Memory B cell (primary cell): ENCODE measurements at places on chromosomes 6 and 20.
A peak's percentile ranks its signal among the peaks of the same experiment; 100 is the strongest.

GRCh38 chr6:24935366-24936152 is at the start of gene RIPOR2:
Gene RIPOR2 (minus strand): TSS chr6:24935960. CDS start chr6:24935898, 62 bp downstream.
- peak within 1 kb of the TSS; percentile 97 for H3K27ac ChIP-seq
- H3K27me3 ChIP-seq: no peaks in the 10 kb centered on the region
- H3K4me3 ChIP-seq: peak within 1 kb of the TSS; percentile 89
- H3K4me1 ChIP-seq: peaks cover 38% of the 10 kb centered on the region
- peaks cover 41% of the 10 kb centered on the region for H3K36me3 ChIP-seq

- H3K4me1 ChIP-seq: peaks cover 15% of the 10 kb centered on the region
- DNase-seq: no peak
Measured at GRCh38 chr6:33856031-33856590, 52.3 kb upstream of the MLN start.

- H3K27ac ChIP-seq: no peak overlapping the region
- no peak for DNase-seq
- no peaks in the 10 kb centered on the region for H3K4me1 ChIP-seq
- H3K4me3 ChIP-seq: no peak overlapping the region
- H3K27me3 ChIP-seq: peaks cover 7% of the 10 kb centered on the region
Measured at GRCh38 chr6:4964675-4965561, 38.9 kb downstream of the RPP40 start.

DNA sequence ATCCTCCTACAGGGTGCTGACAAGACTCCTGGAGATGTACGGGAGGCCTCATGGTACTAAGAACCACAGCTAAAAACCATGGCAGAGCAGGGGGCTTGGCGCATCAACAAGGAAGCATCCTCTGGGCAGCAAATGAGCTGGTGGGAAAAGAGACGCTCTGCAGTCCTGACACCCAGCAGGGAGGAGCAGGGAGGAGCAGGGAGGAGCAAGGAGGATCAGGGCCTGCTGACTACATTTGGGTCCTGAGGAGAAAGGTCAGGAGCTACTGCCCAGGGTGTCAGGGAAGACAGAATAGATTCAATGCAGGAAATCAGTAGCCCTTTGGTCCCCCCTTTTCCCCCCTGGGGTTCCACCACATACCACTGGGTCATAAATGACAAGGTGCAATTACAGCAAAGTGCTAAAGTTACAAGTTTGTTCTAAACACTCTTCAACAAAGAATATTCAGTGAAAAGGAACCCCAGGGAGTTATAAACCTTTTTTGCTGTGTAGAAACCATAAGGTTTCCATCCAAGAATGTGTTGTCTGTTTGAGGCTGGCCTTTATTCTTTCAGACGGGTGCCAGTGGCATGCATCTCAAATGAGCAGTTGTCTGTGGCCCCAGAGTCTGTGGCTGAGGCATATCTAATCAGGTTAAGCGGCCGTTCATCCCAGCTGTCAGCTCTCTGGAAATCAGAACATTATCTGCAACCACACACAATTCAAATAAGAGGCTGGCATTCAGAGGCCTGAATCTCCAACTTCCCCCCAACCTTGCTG is 325.0 kb downstream of the CDC5L start:
- H3K4me1 ChIP-seq: no peaks in the 10 kb centered on the region
- no peak overlapping the region for H3K27ac ChIP-seq
- peaks cover 4% of the 10 kb centered on the region for H3K27me3 ChIP-seq
- H3K36me3 ChIP-seq: no peaks in the 10 kb centered on the region
- DNase-seq: no peak
- no peak overlapping the region for H3K4me3 ChIP-seq

GRCh38 chr20:33480048-33480447 is 9.8 kb upstream of the CBFA2T2 start:
- no peaks in the 10 kb centered on the region for H3K27me3 ChIP-seq
- DNase-seq: no peak
- H3K4me1 ChIP-seq: peaks cover 6% of the 10 kb centered on the region
- no peak overlapping the region for H3K4me3 ChIP-seq

- H3K4me3 ChIP-seq: no peak overlapping the region
- peaks cover 12% of the 10 kb centered on the region for H3K27me3 ChIP-seq
- peaks cover 7% of the 10 kb centered on the region for H3K4me1 ChIP-seq
Measured at GRCh38 chr6:18281564-18281963, 17.2 kb upstream of the DEK start.

- no peak overlapping the region for H3K4me3 ChIP-seq
- H3K27ac ChIP-seq: no peak overlapping the region
- DNase-seq: no peak
Measured at GRCh38 chr6:39685938-39686337, 39.3 kb downstream of the KIF6 start.

DNA sequence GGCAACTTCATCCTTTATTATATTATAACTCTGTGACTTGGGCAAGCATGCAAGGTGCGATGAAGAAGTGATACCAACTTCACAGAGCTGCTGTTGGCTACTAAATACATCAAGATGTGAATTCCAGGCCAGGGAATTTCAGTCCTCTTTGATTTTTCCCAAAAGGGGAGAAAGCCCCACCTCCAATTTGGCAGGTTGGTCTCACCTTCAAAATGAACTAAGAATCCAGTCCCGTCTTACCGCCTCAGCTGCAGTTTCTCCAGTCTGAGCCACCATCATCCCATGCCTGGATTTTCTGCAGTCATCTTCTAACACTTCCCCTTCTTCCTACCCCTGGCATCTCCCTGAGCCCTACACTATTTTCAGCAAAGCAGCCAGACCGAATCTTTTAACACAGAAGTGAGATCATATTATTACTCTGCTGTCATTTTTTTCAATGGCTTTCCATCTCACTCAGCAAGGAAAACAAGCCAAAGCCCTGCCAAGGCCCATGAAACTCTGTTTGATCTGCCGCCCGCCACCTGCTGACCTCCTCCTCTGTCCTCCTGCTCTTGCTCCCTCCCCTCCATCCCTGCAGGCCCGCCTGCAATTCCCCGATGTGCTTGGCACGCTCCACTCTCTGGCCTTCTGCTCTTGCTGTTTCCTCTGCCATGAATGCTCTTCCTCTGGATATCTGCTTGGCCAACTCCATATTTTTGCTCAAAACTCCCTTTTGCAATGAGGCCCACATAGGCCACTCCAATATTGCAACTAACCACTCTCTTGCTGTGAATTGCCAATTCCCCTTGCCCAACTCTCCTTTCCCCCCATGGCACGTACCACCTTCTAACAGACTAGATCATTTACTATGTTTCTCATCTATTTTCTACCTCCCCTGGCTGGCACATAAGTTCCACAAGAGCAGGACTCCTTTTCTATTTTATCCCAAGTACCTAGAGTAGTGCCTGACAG is 46.0 kb upstream of the TAGAP start:
- H3K27ac ChIP-seq: peak overlapping the region; percentile 73
- peaks cover 35% of the 10 kb centered on the region for H3K4me1 ChIP-seq
- H3K27me3 ChIP-seq: no peaks in the 10 kb centered on the region
- DNase-seq: no peak

DNA sequence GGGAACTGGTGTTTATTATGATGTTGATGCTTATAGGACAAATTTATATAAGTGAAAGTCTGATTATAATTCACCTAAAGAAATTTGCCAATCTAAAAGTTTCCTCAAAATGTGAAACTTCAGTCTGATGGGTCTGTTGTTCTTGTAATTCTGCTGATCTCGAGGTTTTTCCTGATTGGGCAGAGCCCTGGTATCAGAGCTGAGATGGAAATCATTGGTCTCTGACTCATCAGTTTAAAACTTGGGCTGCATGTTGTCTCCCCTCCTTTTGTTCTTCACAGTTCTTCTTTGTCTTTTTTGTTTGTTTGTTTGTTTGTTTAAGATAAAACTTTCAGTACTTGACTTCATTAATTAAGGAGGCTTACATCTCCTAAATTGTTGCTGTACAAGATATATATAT is 5.9 kb downstream of the SMAP1 start:
- H3K4me3 ChIP-seq: no peak overlapping the region
- peaks cover under 1% of the 10 kb centered on the region for H3K36me3 ChIP-seq
- no peak for DNase-seq
- no peaks in the 10 kb centered on the region for H3K27me3 ChIP-seq
- no peak overlapping the region for H3K27ac ChIP-seq

DNA sequence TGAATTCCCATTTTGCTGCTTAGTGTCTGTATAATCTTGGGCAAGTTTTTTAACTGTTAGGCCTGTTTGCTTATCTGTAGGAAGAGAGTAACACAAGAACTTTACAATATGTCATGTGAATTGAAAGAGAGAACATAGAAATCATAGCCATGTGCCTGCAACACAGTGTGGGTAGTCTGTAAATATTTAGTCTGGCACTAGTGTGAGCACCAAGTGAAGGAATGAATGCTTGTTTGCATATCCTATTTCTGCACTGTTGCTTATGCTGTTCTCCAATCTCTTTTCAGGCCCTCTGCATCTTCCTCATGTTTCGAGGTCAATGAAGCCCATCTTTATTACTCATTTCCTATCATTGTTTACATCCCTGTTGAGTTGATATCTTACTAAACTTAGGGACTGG is 49.2 kb downstream of the CBFA2T2 start:
- H3K27ac ChIP-seq: peak overlapping the region; percentile 75
- DNase-seq: no peak
- H3K4me3 ChIP-seq: no peak overlapping the region
- peaks cover 7% of the 10 kb centered on the region for H3K36me3 ChIP-seq
- peaks cover 18% of the 10 kb centered on the region for H3K4me1 ChIP-seq

GRCh38 chr6:31729979-31730630 is 1.0 kb upstream of the DDAH2 start:
- DNase-seq: peak; percentile 77
- H3K27me3 ChIP-seq: no peaks in the 10 kb centered on the region
- peak overlapping the region; percentile 100 for H3K4me3 ChIP-seq
- peaks cover 48% of the 10 kb centered on the region for H3K4me1 ChIP-seq

DNA sequence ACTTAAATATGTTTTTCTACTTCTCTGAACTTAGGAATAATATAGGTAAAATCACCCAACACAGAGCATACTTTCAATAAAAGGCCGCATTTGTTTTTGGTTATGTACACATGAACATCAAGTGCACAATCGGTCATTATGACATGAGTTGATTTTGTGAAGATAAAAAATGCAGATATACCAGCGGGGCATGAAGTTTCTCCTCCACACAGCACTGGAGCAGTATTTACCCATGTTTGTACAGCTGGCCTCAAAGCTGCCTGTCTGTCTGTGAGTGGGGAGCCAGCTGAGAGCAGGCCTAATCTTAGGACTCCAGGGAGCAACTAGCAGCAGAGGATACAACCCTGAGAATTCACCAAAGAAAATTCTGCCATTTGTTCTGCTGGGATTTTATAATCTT is 206.5 kb downstream of the TPBG start:
- H3K27me3 ChIP-seq: no peaks in the 10 kb centered on the region
- no peak for DNase-seq
- H3K27ac ChIP-seq: no peak overlapping the region
- H3K36me3 ChIP-seq: no peaks in the 10 kb centered on the region
- no peak overlapping the region for H3K4me3 ChIP-seq

GRCh38 chr6:208938-209337 is 83.3 kb upstream of the DUSP22 start:
- H3K27me3 ChIP-seq: peaks cover 6% of the 10 kb centered on the region
- no peak for DNase-seq
- H3K27ac ChIP-seq: no peak overlapping the region
- peaks cover 29% of the 10 kb centered on the region for H3K4me1 ChIP-seq

GRCh38 chr6:18990059-18990978 is 603.2 kb downstream of the RNF144B start:
- H3K4me1 ChIP-seq: no peaks in the 10 kb centered on the region
- no peak overlapping the region for H3K4me3 ChIP-seq
- no peak overlapping the region for H3K27ac ChIP-seq
- no peak for DNase-seq
- H3K27me3 ChIP-seq: no peaks in the 10 kb centered on the region

DNA sequence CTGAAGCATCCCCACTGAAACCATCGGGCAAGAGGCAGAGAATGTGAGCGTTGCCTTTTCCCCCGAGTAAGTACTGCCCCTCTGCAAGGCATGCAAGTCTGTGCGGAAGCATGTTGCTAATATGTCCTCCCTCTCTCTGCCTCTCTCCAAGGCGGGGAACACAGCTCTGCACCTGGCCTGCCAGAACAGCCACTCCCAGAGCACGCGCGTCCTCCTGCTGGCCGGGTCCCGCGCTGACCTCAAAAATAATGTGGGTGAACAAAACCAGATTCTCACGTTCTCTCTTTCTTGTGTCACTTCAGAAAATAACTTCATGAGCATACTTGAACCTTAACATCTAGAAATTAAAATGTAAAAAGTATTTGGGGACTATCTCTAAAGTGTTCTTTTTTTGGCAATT is 26.4 kb downstream of the LYRM2 start:
- no peak overlapping the region for H3K27ac ChIP-seq
- no peak for DNase-seq
- no peaks in the 10 kb centered on the region for H3K4me1 ChIP-seq
- H3K4me3 ChIP-seq: no peak overlapping the region

DNA sequence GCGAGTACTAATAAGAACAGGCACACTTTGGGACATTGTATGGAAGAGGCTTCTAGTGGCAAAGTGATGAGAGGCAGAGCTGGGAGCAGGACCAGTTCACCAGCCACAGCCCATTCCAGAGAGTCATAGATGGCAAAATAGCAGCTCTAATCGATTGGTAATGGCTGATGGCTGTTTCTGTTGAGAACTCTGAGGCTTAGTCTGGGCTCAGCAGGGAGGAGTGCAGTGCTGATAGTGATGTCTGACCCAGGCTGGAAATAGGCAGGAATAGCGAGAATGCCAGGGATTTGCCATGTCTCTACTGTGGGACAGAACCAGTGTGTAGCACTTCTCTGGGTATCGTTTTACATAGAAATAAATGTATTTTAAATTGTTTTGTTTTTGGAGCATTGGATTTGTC is 620.0 kb upstream of the FLRT3 start:
- no peaks in the 10 kb centered on the region for H3K36me3 ChIP-seq
- no peaks in the 10 kb centered on the region for H3K4me1 ChIP-seq
- no peak overlapping the region for H3K4me3 ChIP-seq
- H3K27me3 ChIP-seq: no peaks in the 10 kb centered on the region
- no peak overlapping the region for H3K27ac ChIP-seq

- peaks cover 2% of the 10 kb centered on the region for H3K36me3 ChIP-seq
- H3K27me3 ChIP-seq: no peaks in the 10 kb centered on the region
- DNase-seq: no peak
- H3K4me3 ChIP-seq: no peak overlapping the region
Measured at GRCh38 chr20:61460261-61461052, 208.4 kb downstream of the CDH4 start.

- no peak overlapping the region for H3K4me3 ChIP-seq
- no peak for DNase-seq
- H3K4me1 ChIP-seq: no peaks in the 10 kb centered on the region
- no peaks in the 10 kb centered on the region for H3K27me3 ChIP-seq
Measured at GRCh38 chr6:23250556-23250955, 681.2 kb downstream of the HDGFL1 start.

DNA sequence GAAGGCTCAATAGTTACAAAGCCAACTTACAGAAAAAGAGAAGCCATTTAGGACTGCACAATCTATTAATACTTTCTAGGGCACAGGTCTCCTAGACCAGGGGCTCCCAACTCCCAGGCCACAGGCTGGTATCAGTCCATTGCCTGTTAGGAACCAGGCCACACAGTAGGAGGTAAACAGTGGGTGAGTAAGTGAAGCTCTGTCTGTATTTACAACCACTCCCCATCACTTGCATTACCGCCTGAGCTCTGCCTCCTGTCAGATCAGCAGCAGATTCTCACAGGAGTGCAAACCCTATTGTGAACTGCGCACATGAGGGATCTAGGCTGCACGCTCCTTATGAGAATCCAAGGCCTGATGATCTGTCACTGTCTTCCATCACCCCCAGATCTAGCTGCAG is 22.5 kb downstream of the TRAF3IP2 start:
- no peak overlapping the region for H3K4me3 ChIP-seq
- H3K4me1 ChIP-seq: peaks cover 19% of the 10 kb centered on the region
- H3K27ac ChIP-seq: no peak overlapping the region
- H3K36me3 ChIP-seq: peaks cover 8% of the 10 kb centered on the region
- no peaks in the 10 kb centered on the region for H3K27me3 ChIP-seq

GRCh38 chr6:43334466-43335095 is 26.0 kb upstream of the CRIP3 start:
- H3K27ac ChIP-seq: no peak overlapping the region
- DNase-seq: no peak
- peaks cover 11% of the 10 kb centered on the region for H3K36me3 ChIP-seq
- H3K4me3 ChIP-seq: no peak overlapping the region
- H3K27me3 ChIP-seq: no peaks in the 10 kb centered on the region
- H3K4me1 ChIP-seq: peaks cover 26% of the 10 kb centered on the region
